ENCODE measurements at places on chromosomes 5 and 9.
A peak's percentile ranks its signal among the peaks of the same experiment; 100 is the strongest.

DNA sequence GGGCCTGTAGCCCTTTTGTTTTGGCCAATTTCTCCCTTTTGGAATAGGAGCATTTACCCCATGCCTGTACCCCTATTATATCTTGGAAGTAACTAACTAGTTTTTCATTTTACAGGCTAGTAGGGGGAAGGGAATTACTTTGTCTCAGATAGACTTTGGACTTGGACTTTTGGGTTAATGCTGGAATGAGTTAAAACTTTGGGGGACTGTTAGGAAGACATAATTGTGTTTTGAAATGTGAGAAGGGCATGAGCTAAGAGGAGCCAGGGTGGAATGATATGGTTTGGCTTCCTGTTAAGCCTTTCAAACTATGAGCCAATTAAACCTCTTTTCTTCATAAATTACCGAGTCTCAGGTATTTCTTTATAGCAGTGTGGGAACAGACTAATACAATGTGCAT is 168.1 kb downstream of the FGF1 start:
- DNase-seq, result no peak

- peak; percentile 11 for DNase-seq
Observed at GRCh38 chr9:73269430-73270101, 117.9 kb downstream of the ANXA1 start.

DNA sequence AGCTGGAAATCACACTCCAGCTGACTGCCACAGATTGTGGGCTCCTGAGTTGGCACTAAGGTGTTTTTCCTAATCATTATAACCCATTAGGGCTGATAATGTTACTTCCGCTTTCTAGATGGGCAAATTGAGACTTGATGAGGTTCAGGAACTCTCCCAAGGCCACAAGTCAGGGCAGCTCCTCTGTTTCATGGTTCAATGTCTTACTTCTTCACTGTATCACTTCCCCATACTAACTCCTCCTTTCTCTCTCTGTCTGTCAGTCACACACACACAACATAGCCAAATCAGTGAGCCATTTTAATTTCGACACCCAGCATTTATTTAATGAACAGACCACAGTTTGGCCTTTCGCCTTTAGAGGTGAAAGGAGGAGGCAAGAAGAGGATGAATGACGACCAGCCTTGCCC is 17.8 kb upstream of the TRAF1 start:
- DNase-seq, result no peak

DNA sequence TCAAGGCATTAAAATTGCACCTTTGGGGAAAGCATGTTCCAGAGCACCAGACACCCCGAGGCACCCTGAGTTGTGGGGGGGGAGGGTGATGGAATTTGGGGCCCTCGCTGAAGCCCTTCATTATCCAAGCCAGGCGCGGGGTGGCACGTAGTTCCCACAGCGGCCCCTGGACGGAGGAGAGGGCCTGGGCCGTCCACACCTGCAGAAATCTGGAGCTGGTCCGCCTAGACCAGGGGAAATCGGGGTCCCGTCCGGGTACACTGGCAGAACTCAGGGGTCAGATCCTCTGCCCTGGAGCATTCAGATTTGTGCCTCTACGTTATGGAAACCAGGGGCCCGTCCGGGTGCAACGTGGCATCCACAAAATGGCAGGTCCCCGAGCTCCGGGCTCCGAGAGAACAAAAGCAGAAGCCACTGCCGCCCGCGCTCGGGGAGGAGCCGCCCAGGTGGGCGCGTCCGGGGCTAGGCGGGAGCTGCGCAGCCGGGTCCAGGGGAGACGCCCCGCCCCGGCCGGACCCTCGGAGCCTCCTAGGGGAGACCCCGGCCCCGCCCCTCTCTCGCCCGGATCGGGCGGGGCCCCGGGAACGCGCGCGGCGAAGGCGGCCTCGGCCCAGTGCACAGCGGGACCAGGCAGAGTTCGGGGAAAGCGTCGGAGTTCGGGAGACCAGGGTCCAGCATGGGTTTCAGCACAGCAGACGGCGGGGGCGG is at the start of gene PLEKHG4B:
Gene PLEKHG4B, plus strand, starts transcription at position 613 of the 708 bp plus-strand sequence. Its CDS starts 64 bp downstream, at position 677.
- peak; percentile 47 for DNase-seq

GRCh38 chr5:79471556-79471955 is 42.4 kb downstream of the HOMER1 start:
- no peak for DNase-seq

Measured in EL (cell line).